Endothelial cell of umbilical vein (primary cell): ENCODE measurements at places on chromosomes 16 and 17. TPM values are rescaled to one million over a fixed set of nuclear protein-coding genes. Genes with fewer than 3 reads are reported as not detected.
A peak's percentile ranks its signal among the peaks of the same experiment; 100 is the strongest.

- DNase-seq, result peak; percentile 25
Measured at GRCh38 chr16:88499836-88500251, 46.8 kb downstream of the ZFPM1 start.

DNA sequence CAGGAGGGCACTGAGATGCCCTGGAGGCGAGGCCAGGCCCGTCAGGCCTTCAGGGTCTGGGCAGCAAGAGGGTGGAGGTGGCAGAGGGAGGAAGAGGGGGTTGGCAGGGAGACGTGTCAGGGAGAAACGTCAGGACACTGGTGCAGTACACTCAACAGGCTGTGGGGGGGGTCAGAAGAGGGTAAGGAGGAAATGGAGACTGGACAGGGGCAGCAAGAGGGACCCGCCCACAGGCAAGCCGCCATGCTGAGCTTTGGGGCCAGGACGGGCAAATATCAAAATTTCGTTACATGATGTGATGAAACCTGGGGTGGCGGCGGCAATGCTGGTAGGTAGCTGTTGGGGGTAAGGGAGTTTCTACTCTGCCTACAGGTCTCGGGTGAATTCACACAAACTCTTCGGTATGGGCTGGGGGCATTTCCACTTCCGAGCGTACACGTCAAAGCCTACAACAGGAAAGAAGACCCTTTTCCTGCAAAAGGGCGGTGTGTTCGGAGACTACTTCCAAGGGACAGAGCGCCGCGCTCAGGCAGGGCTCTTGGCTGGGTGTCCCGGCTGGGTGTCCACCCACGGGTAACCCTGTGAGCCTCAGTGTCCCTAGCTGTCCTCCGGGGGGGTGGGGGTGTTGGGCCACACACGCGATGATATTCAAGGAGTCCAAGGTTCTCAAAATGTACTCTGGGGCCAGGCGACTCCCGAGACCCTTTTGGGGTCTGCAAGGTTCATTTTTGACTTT, 43.3 kb upstream of the ATP2A3 start:
- no peak for DNase-seq

DNA sequence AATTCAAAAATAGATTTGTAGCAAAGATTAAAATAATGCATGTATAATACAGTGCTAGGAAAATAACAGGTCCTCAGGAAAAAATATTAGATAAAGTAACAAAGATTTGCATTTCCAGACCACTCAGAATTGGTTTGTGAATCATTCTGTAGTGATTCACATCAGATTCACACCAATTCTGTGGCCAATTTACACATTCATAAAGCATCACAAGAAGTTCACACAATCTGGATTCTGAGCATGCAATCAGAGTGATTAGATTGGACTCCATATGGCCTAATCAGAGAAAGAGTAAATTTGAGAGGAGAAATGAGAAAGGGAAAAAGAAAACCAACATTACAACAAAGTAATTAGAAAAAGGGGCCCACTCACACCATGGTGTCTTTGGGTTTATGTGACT, 36.0 kb upstream of the SLC47A1 start:
- DNase-seq, result no peak

- no peak for DNase-seq
Measured at GRCh38 chr17:65988451-65988850, 203.5 kb downstream of the CEP112 start.

GRCh38 chr16:75025761-75026160, 26.9 kb downstream of the ZNRF1 start:
- no peak for DNase-seq

Gene KRTAP1-4
- not detected in 2 replicates for total RNA-seq

DNA sequence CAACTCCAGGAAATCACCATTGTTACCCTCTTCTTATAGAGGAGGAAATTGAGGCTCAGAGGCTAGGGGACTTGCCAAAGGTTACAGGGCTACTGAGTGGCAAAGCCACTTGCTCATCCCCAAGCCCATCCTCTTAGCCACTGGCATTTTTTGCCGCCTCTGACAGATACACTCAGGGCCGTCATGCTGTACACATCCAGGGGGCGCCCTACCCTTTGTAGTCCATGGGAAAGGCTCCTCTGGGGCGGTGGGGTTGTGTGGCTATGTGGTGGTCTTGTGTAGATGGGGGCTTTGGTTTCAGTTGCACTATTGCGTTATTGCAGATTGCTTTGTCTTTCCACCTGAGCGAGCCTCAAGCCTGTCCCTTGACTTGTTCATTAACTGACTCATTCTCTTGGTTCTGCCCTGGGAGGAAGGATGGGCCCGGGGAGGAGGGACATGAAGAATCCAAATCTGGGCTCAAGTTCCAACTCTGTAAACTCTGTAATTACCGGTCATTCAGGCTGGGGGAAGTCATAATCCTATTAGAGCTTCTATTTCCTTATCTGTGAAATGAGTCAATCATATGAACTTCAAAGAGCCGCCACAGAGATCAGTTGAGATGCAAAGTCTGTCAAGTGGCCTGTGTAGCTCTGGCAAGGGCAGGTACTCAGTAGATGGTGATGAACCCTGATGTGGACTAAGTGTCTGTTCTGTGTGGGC, 2.8 kb downstream of the NOS2 start:
- no peak for DNase-seq

Gene PRPF8
- 282 and 301 TPM in 2 replicates for total RNA-seq

- DNase-seq, result peak; percentile 89
Measured at GRCh38 chr17:63249256-63250004, 196.7 kb downstream of the CYB561 start.

- DNase-seq, result peak; percentile 85
Measured at GRCh38 chr17:63247706-63248105, 198.4 kb downstream of the CYB561 start.

DNA sequence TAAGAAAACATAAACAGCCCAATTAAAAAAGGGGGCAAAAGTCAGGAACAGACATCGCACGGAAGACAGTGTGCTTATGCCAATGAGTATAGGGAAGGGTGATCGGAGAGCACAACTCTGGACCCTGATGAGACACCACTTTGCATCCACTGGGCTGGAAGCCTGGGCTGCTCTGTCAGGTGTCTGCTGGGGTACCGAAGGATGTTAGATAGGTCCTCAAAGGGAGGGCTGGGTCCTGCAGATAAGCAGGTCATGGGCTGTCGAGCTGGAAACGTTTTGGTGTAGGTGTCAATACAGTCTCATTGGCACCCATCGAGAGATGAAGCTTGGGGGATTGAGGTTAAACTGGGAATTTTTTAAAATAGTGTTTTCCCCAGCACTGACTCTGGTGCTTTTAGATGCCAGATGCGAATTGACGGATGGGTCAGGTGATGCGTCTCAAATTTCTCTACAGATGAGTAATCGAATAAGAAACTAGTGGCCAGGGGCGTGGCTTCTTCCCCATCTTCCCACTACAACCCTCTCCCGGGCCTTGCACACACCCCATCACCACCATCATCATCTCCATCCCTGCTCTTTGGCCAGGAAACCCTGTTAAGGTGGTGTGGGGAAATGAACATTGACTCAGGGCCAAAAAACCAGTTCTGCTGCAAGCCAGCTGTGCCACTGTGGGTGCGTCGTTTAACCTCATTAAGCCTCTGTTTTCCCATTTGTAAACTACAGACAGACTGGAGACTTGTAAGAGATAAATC, 47.8 kb upstream of the IRF8 start:
- no peak for DNase-seq

Gene XYLT1
- total RNA-seq, result 0.78 and 2.9 TPM in 2 replicates

DNA sequence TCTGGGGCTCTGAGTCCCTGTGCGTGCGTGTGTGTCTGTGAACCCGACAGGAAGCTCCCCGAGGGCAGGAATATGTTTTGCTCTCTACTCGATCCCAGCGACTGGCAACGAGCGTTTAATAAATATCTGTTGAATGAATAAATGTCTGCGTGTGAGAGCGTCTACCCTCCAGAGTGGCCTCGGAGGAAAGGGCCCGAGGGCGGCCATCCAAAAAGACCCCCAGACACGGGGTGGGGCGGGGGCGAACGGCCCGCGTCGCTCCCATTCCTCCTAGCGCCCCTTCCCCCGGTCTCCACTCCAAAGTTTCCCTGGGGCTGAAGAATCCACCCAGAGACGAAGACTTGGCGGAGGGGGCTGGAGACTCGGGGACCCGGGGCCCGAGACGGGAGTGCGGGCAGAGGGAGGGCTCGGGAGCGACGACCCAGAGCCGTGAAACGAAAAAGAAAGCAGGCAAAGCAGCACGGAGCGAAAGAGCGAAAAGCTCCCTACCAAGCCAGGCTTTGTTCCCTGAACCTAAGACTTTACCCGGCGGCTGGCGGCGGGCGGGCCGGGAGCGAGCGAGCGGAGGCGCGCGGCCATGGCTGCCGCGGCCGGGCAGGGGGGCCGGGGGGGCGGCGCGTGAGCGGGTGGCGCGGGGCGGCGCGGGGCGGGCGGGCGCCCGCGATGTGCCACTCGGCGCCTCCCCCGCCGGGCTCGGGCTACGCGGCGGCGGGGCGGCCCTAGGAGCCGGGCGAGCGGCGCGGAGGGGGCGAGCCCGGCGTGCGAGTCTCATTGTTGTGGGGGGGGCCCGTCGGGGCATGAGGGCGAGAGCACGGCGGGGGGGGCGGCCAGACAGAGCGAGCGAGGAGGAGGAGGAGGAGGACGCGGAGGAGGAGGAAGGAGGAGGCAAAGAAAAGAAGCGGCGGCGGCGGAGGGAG, at the start of gene MLLT6:
MLLT6 (plus strand) TSS at position 668 of the 917 bp plus-strand sequence. CDS start 360 bp downstream, outside the sequence.
- peak; percentile 65 for DNase-seq

DNA sequence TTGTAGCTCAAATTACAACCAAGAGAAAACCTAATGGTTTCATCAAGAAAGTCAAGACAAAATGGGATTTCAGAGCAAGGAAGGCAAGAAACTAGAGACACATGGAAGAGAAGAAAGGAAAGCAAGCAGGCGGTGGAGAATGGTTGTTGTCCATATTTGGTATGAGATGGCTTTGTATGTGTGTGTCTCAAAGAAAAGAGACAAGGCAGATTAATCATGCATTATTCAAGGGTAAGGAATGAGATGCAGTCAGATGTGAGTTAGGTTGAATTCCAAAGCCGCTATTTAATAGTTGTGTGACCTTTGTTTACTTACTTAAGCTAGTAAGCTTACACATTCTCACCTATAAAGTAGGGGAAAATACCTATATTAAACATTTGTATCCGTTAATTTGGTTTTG, 1029.6 kb downstream of the CDH11 start:
- no peak for DNase-seq

Gene CDC42EP4
- total RNA-seq, result 18.8 and 19.6 TPM in 2 replicates

DNA sequence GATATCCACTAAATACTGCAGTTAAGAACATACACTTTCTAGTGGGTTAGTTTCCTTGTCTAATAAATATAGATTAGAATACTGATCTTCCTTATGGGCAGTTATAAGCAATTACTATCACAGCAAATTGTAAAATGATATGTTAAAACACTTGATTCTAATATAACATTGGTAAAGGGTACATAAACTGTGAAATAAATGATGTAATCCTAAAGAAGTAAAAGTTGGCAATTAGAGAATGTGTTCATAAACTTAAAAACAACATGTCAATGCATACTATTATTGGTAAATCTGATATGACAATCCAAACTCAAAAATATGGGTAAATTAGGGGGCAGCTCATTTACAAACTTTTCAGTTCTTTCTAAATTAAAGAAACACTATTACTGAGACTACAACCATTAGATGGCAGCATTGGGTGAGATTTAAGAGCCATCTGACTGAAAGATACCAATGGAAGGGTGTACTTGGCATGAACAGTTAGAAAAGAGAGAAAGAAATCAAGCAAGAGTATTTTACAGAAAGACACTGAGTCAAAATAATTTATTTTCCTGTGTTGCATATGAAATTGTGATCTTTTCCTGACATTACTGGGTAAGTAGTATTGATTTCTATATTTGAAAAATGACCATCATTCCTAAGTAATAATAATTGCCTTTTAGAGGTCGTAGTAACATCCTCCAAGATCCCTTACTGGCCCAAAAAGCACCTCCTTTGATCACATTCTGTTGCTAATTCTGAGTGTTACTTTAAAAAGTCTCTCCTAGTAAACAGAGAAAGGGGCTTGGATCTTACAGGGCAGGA, 119.6 kb downstream of the SPAG9 start:
- DNase-seq, result peak; percentile 78

GRCh38 chr17:8776248-8776647, 17.9 kb upstream of the SPDYE4 start:
- no peak for DNase-seq

GRCh38 chr16:31084584-31085302, 4.0 kb downstream of the PRSS53 start:
- no peak for DNase-seq

Gene RHOT1
- 22.0 and 23.5 TPM in 2 replicates for total RNA-seq

Gene TNS4
- not detected in 2 replicates for total RNA-seq

DNA sequence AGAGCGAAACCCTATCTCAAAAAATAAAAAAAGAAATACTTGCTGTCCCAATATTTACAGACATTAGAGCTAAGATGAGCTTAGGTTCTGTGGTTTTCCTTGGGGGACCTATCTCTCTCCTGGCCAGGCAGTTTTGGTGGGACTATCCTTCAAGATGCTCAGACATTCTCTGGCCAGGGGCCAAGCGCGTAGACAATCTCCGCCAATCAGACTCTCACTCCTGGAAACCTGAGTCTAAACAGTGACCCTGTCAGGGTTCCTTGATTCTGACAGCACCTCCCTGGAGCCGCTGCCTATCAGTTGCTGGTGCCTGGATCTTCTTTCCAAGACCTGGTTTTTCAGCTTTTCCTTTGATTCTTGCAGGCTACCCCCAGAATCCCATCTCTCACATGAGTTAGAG, 45.6 kb downstream of the EMP2 start:
- DNase-seq, result no peak

GRCh38 chr16:89686520-89687091, at the start of gene CDK10:
TSS of gene CDK10 (plus strand) at chr16:89686689. CDS start at chr16:89686711, 22 bp downstream.
- DNase-seq, result peak; percentile 91

- no peak for DNase-seq
Measured at GRCh38 chr16:88374736-88375135, 8.0 kb upstream of the ZNF469 start.

DNA sequence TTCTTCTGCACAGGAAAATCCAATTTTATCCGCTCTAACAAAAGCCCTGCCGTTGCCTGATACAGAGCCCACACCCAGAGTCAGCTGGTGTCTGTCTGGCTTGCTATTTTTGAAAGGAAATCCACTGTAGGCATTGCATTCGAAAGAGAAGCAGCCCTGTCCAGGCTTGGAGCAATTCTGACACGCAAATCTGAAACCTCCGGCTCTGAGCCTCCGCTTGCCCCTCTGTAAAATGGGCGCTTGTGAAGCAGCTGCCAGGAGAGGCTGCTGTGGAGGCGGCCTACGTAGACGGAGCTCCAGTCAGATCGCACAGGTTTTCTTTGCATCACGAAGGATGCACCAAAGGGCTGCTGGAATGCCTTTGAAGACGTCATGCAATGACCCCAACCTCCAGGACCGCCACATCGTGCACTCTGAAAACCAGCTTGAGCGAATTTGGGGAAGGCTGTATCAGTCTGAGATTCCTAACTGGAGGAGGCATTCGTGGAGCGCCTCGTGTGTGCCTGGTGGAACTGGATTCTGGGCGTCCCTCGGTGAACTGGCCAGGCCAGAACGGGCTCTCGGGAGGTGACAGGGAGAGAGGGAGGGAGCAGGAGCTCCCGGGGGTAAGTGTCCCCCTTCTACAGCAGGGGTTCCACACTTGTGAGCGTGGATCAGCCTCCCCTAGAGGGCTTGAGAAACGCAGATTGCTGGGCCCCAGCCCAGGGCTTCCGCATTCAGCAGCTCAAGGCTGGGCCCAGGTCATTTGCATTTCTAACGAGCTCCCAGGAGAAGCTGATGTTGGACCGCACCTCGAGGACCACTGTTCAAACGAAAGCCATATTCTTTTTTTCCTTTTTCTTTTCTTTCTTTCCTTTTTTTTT, 215.5 kb downstream of the MRTFB start:
- peak; percentile 46 for DNase-seq
